Urothelium cell line (cell line): ENCODE measurements at places on chromosomes 11 and 22.

GRCh38 chr11:47164321-47164720 is 12.4 kb downstream of the ARFGAP2 start:
- DNase-seq, result no peak

DNA sequence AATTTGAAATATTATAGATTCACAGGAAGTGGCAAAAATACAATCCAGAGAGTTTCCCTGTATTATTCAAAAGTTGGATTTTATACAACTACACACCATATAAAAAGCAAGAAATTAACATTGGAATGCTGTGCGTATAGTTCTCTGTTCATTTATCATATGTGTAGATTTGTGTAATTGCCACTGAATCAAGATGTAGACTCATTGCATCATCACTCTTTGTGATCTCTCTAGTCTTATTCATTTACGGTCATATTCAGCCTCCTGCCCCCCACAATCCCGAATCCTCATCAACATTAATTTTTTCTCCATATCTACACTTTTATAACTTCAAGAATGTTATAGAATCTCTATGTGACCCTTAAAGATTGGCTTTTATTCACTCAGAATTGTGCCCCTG is 390.6 kb upstream of the B3GAT1 start:
- no peak for DNase-seq

DNA sequence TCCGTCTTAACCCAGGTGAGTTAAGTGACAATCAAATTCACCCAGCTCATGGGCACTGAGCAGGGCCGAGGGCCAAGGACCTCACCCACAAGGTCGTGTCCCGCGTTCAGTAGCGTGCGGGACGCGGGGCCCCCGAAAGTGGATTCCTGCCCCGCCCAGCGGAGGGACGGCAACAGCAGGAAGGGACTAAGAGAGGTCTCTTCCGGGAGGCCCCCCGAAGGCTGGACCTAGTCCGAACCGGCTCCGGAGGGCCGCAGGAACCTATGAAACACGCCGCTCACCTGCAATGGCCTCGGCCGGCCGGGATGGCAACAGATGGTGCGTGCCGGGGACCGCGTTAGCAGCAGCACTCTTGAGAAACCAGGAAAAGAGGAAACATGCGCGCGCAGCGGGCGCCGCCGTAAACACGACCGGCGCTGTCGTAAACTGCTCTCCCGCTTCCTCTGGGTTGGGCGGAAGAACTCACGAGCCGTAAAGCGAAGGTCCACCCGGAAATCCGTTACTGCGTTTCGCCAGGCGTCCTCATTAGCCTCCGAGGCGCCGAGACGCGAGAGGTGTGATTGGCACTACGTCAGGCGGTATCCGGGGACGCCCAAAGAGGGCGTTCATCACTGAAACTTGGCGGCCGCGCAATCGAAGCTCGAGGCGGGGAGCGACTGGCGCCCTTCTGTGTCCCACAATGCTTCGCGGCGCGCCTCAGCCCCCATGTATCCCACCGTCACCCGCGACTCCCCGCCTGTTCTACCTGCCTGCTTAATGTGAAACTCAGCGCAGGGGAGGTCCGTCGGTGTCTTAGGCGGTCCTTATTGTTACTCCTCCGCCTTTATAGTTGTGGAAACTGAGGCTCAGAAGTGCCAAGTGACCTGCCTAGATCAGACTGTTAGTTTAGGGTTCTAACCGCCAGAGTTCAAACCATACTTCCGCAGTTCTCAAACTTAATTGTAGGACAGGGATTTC is at the start of gene EIF3D:
Gene EIF3D, minus strand, starts transcription at position 372 of the 957 bp plus-strand sequence. CDS start 3,045 bp downstream, outside the sequence.
- peak; percentile 97 for DNase-seq

- DNase-seq, result no peak
Measured at GRCh38 chr11:35487532-35488078, 37.8 kb downstream of the PAMR1 start.

DNA sequence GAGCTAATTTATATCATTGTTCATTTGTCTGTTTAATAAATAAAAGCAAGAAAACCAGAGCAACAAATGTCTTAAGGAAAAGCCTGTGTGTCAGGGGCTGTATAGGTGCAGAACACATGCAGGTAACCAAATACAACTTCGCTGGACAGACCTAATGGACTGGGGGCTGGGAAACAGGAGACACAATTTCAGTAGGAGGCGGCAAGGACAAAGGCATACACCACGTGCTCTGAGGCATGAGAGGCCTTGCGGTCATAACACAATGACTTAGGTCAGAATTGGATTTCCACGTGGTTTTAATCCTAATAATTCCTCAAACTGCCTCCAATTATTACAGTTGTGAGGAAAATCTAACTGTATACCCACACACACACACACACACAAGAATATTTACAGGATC is 8.7 kb upstream of the GLB1L3 start:
- DNase-seq, result no peak

GRCh38 chr11:70876685-70877084 is 375.7 kb downstream of the SHANK2 start:
- DNase-seq, result no peak

GRCh38 chr11:16985297-16985696 is 28.9 kb downstream of the PLEKHA7 start:
- no peak for DNase-seq

DNA sequence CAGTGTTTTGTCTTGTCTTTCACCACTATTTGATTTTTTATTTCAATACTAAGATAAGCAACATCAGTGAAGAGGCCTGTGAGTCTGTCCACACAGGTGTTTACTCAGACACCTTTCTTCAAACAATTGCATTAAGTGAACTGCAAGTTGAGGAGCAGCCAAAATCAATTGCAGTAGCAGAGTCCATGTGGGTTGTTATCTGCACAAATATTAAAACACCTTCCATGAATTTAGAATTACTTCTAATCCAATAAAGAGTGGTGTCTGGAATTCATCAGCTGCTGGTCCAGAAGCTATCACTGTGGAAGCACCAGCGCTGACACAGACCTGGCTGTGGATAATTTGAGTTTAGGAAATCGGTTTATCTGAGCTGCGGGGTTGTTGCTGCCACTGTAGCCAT is 83.5 kb upstream of the FAT3 start:
- no peak for DNase-seq
